Stimulated activated CD8-positive, alpha-beta memory T cell treated with anti-CD3 and anti-CD28 coated beads, Interleukin-4, amount 100 ng/mL, for 1 hour (primary cell): ENCODE measurements at places on chromosomes 6 and 20.

DNA sequence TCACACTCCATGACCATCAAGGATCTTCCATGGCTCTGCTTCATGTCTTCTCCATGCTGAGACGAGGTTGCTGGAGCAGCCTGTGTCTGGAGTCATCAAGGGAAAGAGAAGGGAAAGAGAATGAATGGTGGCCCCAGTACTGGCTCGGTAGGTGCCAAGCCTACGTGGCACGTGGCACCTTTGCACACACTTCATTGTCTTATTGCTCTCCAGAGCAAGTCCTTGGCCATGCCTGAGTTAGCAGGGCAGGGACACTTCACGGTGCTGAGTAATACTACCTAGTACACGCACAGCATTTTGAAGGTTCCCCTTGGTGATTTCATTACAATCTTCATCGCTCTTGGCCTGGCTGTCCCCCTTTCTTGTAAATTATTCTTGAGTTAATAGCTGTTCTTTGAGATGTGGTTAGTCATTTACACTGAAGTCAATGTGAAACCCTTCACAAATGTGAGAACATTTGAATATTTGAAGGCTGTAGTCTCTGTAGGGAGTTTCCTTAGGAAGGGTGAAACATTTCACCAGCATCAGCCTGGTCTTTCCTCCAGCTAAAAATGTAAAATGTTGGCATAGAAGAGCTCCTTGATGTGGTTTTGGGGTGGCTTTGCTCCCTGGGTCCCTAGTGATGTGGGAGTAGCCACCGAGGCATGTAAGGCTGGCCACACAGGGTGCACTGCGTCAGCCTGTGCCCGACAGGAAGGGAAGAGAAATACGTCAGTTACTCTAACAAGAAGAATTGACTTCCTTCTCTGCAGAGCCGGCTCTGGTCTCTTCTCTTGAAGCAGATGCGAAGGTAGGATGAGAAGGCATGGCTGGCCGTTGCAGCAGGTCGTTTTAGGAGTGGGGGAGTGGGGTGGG, at the start of gene SYTL3:
TSS of gene SYTL3 (plus strand) at position 766 of the 855 bp plus-strand sequence. CDS start 13,215 bp downstream, outside the sequence.
- peak; percentile 34 for DNase-seq

- no peak for DNase-seq
These were observed 49.9 kb downstream of the EFCAB8 start for GRCh38 chr20:32908334-32909292.

- no peak for DNase-seq
These were observed 955.1 kb downstream of the KIF16B start for GRCh38 chr20:15618110-15618509.

DNA sequence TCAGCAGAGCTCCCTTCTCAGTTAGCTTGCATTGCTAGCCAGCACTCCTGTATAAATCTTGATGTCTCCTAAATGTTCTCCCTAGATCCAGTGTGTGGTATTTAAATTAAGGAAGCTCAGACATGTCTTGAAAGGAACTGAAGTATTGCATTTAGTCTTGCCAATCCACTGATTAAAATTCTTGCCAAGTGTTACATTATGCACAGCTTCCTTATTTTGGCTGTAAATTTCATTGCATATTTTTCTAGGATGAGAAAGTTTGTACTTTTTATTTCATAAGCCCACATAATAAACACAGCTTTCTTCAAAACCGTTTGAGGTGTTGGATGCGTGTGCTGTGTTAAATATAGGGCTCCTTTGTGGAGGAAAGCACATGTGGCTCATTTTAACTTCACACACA, 329.8 kb upstream of the FLRT3 start:
- DNase-seq: no peak

DNA sequence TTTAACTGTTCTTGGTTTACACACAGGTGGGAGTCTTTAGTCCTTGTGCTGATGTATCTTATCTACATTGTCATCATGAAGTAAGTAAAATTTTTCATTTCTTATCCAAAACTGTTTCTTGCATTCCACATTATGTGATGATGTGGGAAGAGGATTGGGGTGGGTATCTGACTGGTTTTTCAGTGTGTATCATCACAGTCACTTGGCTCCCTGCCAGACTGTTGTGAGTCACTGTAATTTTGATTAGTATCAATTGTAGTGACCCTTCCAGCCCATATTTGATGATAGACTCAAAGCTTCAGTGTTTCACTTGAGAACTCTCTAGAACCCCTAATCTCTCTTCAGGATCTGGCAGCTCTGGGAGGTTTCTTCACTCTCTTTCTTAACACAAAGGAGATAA, 84.5 kb upstream of the RIN2 start:
- no peak for DNase-seq

GRCh38 chr6:140487586-140487985, 1113.1 kb upstream of the CITED2 start:
- no peak for DNase-seq

DNA sequence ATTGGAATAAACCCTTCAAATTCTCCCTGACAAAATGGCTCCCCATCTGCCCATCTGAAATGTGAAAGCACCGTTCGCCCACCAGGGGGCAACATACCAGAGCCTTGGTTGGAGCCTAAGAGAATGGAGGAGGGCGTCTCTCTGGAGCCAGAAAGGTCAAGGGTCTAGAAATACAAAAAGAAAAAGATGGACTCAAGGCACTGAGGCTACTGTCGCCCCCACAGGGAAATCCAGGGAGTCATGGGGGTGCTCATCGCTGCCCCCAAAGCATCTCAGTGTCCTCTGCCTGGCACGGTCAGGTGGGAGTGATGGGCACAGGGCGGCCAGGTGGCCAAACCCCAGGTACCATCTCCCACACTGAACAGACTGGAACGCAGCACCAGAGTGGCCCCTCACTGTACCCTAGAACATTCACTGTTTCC, 136.3 kb downstream of the ZMYND8 start:
- peak; percentile 5 for DNase-seq

DNA sequence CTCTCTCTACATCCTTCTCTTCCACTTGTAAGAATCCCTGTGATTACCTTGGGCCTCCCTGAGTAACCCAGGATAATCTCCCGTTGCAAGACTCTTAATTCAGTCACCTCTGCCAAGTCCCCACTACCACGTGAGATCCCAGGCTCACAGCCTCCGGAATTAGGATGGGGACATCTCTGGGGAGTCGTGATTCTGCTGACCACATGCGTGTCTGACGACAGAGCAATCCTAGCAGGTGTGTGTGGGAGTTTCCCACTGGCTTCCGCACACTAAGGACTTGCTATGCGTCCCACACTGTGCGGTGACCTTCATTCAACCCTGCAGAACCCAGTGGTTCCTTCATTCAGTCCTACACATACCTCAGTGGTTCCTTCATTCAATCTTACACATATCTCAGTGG, 11.9 kb downstream of the CDH4 start:
- DNase-seq: no peak

DNA sequence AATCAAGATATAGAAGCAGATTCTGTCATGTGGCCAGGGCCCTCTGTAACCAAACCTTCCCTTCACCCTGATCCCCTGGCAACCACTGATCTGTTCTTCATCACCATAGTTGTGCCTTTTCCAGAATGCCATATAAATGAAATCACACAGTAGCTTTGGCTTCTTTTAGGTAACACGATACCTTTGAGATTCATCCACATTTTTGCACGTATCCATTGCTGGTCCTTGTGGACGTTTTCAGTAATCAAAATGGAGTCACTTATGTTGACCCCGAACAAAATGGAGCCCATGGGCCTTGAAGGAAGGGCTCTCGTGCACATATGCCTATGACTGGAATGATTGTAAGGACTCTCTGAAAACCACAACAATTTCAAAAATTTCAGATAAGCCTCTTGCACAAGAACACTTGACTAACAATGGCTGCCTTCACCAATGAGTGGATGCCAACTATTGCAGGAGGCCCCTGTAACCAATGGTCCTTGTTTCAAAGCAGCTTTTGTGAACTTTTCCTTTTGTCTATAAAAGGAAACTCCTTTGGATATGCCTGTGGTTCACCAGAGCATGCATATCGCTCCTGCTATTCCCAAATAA, 84.3 kb upstream of the RALY start:
- DNase-seq: no peak

DNA sequence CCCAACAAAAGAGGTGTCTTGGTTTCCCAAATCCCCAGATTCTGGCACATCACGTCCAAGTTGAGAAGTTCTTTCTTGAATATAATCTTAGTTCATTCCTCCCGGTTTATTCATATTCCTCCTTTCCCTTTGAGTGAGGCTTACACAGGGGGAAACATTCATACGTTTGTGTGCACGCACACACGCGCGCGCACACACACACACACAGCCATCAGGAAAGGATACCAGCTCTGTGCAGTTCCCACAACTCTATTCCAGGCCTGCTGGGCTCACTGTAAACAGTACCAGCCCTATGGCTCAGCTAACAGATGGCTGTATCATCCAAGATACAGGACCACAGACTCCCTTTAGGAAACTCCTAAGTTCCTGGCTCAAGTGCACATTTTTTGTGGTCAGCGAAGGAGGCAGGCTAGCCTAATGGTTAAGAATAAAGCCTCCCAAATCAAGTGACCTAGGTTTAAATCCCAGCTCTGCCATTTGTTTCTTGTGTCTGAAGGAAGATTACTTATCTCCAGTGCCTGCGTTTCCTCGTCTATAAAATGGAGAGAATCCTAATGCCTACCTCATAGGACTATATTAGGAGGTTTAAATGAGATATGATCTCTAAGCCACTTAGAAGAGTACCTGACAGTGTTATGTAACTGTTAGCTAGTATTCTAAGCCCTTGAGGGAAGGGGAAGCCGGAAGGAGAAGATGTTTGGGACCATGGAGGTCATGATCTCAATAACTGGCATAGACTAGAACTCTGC, 3.7 kb upstream of the TAF8 start:
- no peak for DNase-seq

DNA sequence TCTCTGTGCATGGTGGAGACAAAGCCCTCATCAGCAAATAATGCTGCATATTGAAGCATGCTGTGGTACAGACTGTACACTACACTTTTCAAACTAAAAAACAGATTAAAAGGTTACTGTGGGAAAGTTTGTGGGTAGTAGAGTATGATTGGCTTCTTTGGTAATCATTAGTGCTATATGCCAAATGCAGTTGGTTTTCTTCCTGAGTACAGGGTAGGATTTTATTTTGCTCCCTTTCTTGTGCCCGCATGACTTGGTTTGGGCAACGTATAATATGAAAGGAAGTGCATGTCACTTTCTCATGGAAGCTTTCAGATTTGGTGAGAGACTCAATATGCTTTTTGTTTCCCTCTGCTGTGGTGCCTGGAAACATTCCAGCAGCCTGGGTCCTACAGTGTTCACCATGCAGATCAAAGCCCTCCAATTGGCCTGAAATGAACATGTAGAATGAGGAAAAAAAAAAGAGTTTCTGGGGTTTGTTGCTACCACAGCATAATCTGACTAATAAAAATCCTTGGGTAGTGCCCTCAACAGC, 270.7 kb upstream of the ADGRB3 start:
- no peak for DNase-seq

- DNase-seq: no peak
These were observed 10.4 kb upstream of the MMP9 start for GRCh38 chr20:45998337-45998736.

GRCh38 chr6:28567506-28567905, 41.8 kb downstream of the GPX5 start:
- DNase-seq: no peak

DNA sequence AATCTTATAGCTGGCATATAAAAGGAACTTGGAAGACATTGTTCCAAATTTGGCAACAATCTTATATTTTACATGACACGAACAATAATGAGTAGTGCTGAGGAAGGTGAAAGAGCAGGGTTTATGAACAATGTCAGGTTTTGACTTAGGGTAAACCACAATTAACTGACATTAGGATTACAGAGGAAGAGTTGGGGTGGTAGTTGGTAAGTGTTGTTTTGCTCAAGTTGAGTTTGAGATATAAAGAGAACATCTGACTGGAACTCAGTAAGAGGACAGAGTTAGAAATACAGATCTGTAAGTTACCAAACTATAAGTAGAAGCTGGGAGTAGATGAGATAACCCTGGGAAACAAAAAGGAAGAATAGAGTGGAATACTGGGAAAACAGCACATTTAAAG, 15.1 kb downstream of the RTN4IP1 start:
- DNase-seq: no peak

DNA sequence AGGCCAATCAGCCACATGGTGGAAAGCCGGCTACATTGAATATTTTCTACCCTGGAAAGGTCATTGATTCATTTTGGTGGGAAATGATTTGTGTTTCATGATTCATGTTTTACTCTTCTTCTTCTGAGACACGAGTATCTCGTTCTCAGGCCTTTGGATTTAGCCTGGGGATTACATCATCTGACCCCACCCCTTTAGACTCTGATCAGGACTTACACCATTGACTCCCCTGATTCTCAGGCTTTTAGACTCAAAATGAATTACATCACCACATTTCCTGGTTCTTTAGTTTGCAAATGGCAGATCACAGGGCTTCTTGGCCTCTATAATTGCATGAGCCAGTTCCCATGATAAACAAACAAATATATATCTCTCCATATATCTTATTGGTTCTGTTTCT, 228.8 kb downstream of the ADGRG6 start:
- no peak for DNase-seq

DNA sequence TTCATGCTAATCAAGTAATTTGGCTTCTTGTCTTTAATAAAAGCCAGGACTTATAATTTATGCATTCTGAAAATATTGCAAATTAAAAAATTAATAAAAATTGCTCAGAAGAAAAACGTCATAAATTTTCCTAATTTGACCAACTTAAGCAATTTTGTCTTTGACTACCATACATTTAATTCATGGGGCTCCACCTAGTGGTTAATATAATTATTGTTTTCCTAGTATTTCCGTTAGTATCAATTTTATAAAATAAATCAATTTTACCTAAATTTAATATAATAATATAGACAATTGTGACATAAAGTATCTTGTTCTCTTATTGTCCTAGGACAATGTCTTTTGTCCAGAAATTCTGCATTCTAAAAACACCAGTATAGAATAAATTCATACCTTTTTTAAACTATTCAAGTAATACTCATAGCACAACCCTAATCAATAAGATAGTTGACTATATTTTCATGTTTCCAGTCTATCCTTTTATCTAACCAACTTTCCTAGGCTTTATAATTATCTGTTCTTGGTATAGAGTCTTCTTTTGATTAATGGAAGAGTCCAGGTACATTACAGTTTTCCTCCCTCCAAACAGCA, 319.9 kb downstream of the TRDN start:
- DNase-seq: no peak

- DNase-seq: no peak
These were observed 159.6 kb downstream of the TMEM200A start for GRCh38 chr6:130525408-130525807.

DNA sequence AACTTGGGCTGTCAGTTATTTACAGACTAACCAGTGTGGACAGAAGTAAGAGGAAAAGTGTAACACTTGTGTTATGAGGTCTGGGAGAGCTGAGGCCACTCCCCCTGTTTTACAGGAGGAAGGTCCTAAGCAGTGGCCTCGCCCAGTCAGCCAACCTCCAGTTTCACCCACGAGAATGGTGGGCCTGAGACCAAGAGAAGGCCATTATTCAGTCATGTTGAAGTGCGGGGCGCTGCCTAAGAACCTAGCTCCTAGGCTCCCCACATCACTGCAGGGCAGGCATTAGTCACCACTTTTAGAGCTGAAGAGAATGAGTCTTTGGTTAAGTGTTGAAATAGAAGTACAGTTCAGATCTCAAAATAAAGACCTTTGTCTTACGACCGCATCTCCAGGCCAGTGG, 27.9 kb downstream of the CDYL start:
- DNase-seq: no peak

- DNase-seq: no peak
These were observed 1355.0 kb upstream of the MAP3K7 start for GRCh38 chr6:91941838-91942237.

- no peak for DNase-seq
These were observed 152.8 kb upstream of the CHD6 start for GRCh38 chr20:41770965-41771364.

- no peak for DNase-seq
These were observed 201.0 kb upstream of the FLRT3 start for GRCh38 chr20:14538433-14538832.

GRCh38 chr6:127618729-127619128, 41.8 kb downstream of the C6orf58 start:
- DNase-seq: no peak
